Glomerular endothelial cell (primary cell): ENCODE measurements at places on chromosomes 7 and 10.

DNA sequence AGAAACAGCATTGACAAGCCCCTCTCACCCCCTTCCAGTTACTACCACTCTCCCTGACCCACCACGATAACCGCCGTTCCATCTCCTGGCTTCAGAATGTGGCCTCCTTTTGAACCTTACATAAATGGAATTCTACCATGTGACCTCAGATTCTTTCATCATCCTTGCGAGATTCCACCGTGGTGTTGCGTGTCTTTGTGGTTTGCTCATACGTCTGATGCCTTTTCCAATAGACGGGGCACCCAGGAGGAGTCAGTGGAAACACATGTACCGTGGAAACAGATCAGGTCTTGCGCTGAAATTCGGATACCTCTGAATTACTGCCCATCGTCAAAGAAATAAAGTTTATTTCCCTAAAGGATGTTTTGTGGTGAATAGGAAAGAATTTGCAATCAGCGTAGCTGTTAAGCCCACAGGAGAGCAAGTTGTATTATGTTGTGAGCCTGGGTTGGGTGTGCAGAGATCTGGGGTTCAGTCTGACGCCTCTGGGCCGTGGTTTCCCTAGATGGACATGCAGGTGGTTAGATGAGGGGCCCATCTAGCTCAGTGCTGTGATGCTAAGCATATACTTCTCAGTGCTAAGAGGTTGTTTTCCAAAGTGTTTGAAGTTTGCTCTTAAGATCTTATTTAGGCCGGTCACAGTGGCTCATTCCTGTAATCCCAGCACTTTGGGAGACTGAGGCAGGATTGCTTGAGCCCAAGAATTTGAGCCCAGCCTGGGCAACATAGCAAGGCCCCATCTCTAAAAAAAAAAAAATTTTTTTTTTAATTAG, 29.1 kb downstream of the GTF2IRD1 start:
- no peak for DNase-seq

DNA sequence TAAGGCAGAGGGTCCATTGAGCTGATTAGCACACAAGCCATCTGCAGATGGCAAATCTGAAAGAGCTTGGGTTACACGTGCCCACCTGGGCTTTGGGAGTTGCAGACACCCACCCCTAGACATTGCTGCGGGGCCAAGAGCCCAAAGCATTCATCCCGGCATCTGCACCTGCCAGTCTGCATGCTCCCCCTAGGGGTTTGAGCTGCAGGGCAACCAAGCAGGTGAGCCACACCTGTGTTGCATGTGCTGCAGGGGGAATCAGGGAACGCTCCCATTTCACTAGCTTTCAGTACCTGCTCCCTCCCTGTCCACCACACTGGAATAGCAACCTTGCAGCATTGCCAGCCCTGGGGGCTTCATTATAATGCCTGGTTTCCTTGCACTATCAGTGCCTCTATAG, 21.1 kb downstream of the C7orf33 start:
- no peak for DNase-seq

GRCh38 chr7:27863880-27864279, 123.9 kb downstream of the TAX1BP1 start:
- DNase-seq, result no peak

DNA sequence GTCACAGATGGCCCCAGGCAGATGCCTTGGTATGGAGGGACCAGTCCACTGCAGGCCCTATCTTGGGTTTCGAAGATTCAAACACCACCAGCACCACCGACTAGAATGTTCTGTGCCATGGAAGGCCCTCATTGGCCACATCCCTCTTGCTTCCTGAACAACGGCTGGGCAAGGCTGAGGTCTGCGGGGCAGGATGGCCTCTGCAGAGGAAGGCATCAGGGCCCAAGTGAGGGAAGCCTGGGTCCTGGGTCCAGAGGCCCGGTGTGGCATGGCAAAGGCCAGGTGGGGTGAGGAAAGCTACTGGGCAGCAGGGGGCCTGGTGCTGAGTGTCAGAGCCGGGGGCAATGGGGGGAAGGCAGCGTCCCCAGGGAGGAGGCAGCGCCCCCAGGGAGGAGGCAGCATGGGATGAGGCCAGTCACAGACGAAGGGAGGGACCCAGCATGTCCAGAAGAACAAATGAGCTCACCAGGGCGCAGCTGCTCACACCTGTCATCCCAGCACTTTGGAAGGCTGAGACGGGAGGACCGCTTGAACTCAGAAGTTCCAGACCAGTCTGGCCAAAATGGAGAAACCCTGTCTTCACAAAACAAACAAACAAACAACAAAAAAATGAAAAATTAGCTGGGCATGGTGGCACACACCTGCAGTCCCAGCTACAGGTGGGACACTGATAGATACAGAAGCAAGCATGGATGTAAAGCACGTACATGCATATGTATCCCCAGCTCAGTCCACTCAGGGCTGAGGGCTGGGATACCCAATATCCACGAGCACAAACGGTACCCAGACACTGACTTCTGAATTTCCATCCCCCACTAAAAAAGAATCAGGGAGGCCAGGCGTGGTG, 64.4 kb downstream of the PROSER2 start:
- DNase-seq, result no peak

DNA sequence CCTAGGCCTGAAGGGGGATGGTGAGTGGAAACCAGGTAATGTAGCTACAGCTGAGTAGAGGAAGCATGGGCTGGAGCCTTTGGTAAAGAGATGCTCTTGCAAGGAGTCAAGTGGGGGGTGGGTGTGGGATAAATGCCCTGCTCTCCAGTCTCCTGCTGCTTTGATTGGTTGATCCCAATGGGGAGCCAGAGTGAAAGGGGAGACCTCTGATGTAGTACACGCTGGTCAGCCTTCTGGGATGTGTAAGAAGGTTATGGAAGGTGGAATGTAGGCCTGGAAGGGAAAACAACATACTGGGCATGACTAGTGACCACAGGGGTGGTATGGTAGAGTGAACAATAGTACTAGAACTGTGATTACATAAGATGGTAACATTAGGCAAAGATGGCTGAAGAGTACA, 44.3 kb downstream of the TET1 start:
- DNase-seq, result no peak

GRCh38 chr10:90969121-90969534, 48.2 kb upstream of the ANKRD1 start:
- DNase-seq, result no peak

- DNase-seq, result no peak
These were observed 975 bp upstream of the USP54 start for GRCh38 chr10:73591935-73592699.

DNA sequence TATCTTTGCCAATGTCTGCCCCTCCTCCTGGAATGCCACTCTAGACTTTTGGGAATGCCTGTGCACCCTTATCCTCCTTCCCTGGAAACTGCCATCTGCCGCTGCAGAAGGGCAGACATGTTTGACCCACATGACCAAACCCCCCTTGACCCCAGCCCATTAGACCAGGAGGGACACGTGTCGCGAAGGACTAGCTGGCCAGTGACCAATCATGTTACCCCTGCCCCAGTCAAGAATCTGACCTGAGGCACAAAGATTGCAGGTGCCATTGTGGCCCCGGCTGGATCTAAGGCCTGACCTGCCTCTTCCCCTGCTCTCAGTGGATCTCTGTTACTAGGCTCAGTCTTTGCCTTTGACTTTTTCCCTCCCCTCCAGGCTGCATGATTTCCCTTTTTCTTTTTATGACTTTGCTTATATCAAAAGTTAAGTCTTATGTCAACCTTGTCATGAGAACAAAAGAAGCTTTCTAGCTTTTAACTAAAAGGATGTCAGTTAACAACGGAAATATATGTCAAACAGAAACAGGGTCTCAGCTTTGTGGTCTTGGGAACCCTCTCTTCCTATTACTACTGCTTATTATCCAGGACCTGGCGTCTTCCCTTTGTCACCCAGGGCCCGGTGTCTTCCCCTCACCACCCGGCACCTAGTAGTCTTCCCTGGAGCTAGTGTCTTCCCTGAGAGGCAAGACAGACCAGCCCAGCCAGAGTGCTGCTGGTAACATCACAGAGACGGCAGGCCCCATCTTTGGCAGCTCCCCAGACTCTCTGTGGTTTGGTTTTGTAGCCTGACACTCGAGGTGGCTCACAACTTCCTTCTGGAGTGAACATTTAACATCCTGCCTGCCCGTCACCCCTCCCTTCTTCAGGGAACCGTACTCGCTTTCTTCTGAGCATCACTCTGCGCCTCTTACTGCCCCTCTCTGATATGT, 24.4 kb upstream of the PPIF start:
- no peak for DNase-seq

GRCh38 chr7:114048386-114049235, 129.8 kb upstream of the PPP1R3A start:
- no peak for DNase-seq

GRCh38 chr7:154375956-154376355, 323.8 kb downstream of the DPP6 start:
- DNase-seq, result no peak

GRCh38 chr7:37248396-37248861, 200.2 kb downstream of the ELMO1 start:
- DNase-seq, result no peak

DNA sequence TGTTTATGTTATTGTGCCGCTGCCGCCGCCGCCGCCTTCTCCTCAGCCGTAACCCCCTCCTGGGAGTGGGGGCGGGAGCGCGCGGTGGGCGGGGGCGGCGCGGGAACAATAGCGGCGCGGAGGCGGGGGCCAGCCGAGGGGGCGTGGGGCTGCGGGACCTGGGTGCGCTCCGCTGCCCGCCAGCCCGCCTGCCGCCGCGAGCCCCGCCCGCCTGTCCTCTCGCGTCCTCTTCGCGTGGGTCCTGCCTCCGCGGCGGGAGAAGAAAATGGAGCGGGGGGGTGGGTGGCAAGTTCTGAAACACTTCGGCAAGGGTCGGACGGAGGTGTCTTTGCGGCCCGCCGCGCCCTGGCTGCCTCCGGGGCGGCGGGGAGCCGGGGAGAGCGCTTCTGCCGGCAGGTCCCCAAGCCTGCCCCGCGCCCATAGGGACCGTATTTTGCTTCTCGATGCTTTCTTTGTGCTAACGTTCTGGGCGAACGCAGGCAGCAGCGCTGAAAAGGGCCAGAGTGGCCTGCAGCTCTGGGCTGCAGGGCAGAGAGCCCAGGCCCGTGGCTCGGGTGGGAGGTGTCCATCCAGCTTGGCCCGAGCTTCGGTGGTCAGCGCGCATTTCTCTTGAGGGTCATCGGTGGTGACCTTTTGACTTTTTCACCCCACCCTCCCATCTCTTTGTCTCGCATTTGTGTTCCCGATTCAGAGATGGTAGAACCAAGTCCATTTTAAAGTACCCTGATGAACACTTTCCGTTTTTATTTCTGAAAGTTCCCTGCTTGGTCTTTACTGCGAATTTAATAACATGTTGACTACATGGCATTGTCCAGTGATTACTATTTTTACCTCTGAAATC, 613 bp downstream of the MAPK8 start:
- DNase-seq, result no peak
